ENCODE measurements at places on chromosomes 16 and 17.

DNA sequence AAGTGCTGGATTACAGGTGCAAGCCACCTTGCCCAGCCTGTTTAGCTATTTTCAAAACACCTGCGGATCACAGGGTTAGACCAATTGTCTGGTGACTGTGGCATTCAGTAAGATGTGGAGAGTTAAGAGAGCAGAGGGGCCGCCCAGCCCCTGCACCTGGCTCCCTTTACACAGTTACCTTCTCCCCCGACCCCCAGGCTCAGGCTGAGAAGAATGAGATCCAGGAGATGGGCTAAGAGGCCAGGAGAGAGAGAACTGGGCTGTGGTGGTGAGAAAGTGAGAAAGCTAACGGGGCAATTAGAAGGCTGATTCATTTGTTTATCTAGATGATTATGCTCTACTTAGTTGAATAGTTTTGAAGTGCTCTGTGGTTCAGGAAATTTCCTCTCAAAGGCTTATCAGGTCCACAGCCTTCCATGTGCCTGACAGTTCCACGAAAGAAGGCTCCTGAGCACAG, 67.8 kb upstream of the AXIN2 start:
- DNase-seq, result no peak

GRCh38 chr17:32688221-32688620, 188.7 kb downstream of the MYO1D start:
- no peak for DNase-seq

GRCh38 chr16:35176449-35176848, 1717.0 kb downstream of the TP53TG3F start:
- DNase-seq, result no peak

DNA sequence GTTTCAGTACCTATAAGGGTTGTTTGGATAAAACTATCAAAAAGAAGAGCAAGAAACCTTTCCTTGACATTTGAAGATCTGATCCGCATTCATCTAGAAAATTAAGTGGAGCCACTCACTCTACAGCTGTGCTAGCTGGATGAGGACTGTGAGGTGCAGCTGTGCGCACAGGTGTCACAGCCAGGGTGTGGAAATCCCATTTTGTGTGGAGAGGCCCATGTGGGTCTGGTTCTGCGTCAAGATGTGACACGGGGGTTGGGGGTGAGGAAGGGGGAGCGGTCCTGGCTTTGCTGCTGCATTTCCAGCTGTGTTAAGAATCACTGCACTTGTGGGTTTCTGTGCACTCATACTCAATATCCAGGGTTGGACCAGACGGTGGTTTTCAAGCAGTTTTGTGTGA, 70.7 kb downstream of the CLEC16A start:
- DNase-seq, result no peak

GRCh38 chr17:48296453-48296852, 133.6 kb downstream of the SKAP1 start:
- DNase-seq, result no peak

DNA sequence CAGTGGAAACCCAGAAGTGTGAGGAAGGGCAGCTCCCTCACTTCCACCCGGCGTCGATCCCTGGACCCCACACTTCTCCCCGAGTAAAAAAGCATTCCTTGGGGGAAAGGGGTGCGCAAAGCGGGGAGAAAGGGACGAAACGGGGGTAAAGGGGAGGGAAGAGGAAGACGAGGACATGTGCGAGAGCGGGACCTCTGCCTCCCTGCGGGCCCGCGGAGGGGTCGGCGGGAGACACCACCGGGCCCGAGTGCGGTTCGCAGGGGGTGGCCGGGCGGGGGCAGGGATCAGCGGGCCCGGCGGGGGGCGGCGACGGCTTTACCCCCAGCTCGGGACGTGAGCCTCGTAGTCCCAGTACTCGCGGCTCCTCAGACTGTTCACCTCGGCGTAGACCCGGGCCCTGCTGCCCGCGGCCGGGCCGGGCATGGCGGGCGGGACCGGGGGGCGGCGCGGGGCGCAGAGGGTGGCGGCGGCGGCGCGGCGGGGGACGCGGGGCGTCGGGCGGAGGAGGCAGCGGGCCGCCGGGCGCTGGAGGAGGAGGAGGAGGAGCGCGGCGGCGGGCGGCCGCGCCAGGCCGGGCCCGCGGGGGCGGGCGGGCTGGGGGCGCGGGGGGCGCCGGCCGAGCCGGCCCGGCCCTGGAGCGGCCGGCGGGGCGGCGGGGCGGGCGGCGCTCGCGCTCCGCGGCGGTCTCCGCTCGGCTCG, 443 bp downstream of the CSNK2A2 start:
- DNase-seq, result no peak

GRCh38 chr16:89909777-89910716, 8.6 kb upstream of the MC1R start:
- DNase-seq, result no peak

DNA sequence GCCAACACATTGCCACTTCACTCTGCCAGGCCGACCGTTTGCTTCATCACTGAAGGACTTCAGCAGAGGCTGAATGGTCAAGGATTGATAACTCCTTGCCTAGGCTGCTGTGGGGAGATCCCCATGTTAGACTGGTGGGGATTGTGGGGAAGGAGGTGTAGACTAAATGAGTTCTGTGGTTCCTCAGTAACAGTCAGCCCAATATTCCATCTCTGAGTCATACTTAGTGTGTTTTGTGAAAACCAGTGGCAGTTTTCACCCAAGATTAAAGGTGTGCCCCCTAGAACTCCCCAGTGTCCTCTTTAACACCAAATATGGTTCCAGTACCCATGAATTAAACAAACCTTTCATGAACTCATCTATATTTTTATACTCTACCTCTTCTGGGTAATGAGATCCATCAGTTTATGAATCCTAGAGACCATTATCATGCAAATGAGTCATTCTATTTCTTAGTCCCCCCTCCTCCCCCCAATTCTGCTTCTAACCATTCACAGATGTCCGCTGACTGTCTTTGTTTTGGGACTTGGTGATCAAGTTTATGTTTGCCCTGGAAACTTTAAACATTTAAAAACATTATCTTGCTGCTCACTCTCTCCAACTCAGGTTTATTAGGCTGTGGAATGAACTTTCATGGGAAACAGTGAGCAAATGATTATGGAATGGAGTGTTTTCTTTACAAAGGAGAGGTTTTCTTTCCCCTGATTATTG, 66.8 kb upstream of the GAS7 start:
- no peak for DNase-seq

- DNase-seq, result no peak
These were observed 46.3 kb downstream of the SNX11 start for GRCh38 chr17:48153691-48154358.

- DNase-seq, result no peak
These were observed 9.1 kb downstream of the ZSCAN10 start for GRCh38 chr16:3089717-3090592.

- DNase-seq, result no peak
These were observed 17.1 kb upstream of the ALOX15B start for GRCh38 chr17:8021565-8022359.

DNA sequence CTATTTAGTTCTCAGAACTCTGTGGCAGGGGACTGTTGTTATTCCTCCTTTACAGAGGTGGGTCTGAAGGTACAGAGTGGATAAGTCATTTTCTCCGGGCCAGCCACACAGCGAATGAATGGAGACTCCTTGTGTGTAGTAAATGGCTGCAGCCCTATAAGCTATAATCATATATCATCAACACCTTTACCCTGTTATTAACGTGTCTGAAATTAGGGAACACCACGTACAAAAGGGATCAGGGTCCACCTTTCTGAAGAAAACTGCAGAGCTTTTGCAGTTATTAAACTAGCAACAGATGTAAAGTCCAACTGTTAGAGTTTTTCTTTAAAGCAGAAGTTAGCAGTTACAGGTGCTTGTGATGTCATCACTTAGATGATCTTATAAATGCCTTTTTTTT, 696.7 kb downstream of the MAF start:
- no peak for DNase-seq

DNA sequence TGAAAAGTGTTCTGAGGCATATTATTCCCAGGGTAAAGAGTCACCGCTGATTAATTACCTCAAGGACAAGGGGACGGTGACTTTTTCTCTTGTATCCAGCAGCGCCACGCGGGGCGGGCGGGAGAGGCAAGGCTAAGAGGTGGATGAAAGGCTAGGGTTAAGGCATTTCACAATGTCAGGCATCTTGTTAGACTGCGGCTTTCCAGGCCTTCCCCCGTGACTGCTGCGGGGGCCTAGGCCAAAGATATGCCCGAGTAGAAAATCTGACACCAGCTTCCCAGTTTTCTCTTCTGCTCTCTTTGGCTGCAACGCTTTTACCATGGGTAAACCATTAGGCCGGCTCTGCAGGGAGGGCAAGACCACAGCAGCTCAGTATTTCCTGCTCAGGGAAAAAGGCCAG, 698.2 kb downstream of the MAF start:
- DNase-seq, result no peak

DNA sequence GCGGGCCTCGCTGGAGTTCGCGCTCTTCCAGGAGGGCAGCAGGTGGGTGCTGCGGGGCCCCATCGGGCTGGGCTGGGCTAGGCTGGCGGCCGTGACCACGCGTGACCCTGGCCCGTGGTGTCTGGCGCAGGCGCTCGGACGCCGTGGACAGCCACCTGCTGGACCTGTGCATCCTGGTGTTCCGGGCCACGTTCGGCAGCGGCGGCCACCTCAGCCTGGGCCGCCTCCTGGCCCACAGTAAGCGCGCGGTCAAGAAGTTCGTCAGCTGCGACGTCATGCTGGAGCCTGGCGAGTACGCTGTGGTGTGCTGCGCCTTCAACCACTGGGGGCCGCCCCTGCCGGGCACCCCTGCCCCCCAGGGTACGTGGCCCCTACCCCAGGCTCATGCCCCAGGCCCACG, 8.0 kb upstream of the PRR35 start:
- no peak for DNase-seq

GRCh38 chr17:58617563-58617962, 74.3 kb downstream of the TEX14 start:
- DNase-seq, result no peak

GRCh38 chr16:69012906-69013305, 92.5 kb upstream of the HAS3 start:
- no peak for DNase-seq

- no peak for DNase-seq
These were observed 169.8 kb downstream of the PITPNC1 start for GRCh38 chr17:67546578-67547527.

DNA sequence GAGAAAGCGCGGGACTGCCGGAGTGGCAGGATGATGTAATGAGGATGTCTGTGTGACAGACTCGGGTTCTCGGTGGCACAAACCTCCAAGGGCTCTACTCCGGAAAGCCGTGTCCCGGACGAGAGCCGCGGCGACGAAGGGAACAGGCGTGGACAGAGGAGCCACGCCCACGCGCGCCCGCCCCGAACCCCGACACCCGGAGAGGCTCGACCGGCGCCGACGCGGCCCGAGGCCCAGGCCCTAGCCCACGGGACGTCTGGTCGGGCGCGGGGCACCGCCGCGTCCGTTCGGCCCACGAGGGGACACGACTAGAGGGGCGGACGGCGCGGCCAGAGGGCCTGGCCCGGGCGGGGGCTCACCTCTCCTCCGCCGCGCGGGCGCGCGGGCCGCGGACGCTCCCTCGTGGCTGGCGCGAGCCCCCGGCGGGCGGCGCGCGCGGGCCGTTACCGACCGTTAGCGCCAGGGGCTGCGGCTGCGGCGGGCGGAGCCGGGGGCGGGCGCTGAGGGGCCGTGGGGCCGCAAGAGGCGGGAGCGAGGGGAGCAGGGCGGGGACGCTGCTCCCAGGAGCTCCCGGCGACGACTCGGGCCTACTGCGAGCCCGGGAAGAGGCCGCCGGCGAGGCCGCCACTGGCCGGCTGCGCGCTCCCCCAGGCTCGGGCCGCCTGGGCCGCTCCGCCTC, 2.1 kb upstream of the IRX5 start:
- no peak for DNase-seq

DNA sequence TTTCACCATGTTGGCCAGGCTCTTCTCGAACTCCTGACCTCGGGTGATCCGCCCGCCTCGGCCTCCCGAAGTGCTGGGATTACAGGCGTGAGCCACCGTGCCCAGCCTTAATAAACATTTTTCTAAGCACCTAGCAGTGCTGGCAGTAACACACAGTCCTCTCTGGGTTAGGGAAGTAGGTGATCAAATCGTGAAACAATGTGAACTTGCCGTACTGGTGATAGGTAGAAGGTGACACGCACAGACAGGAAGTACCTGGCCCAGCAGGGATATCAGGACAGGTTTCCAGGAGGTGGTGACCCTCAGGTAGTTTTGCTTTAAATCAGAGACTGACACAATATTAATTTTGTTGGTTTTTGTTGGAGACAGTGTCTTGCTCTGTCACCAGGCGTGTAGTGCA, 4.5 kb downstream of the PLD2 start:
- DNase-seq, result no peak

DNA sequence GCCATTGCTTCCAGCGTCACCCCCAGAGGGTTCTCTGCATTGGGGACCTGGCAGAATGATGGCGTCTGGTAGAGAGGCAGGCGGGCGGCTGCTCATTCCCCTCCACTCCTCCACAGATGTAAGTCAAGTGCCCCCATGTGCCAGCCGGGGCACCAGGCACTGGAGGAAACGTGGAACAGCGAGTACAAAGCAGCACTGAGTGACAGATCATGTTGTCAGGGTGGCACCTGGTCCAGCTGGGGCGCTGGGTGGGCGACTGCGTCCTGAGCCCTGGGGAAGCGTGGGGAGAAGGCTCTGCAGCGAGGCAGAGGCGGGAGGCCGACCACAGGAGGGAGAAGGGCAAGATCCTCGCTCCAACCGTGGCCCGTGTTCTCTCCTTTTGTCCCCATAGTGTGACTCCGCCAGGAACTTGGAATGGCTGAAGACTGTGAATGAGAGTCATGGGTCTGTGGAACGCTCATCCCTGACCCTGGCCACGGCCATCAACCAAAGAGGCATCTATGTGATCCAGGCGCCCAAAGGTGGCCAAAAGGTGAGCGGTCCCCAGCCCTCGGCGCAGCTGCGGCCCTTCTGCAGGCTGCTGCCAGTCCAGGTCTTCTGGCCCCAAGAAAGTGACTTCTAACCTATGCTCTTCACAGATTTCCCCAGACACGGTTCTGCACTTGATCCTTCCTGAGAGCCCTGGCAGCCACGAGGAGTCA, 76.7 kb downstream of the RNF213 start:
- DNase-seq, result no peak

GRCh38 chr17:80260069-80260535, 550 bp upstream of the RNF213 start:
- DNase-seq, result no peak

DNA sequence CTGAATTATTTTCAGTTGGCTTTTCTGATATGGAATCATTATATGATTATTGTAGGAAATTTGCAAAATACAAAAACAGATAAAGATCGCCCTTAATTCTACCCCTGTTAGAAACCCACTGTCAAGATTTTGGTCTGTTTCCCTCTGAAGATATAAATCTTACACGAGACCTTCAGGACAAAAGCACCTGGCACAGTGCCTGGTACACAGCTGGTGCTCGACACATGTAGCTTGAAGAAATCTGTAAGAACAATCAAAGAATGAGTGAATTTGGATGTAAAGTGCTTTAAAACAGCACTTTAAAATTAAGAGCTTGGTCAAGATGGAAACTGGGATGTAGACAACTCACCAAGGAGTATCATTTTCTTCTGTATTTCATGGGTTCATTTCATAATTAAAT, 181.1 kb downstream of the C16orf78 start:
- DNase-seq, result no peak
